Astrocyte of the spinal cord (primary cell): ENCODE measurements at places on chromosomes 16 and 17.

- no peak for DNase-seq
Measured at GRCh38 chr16:60852635-60853034, 1183.6 kb downstream of the CDH8 start.

DNA sequence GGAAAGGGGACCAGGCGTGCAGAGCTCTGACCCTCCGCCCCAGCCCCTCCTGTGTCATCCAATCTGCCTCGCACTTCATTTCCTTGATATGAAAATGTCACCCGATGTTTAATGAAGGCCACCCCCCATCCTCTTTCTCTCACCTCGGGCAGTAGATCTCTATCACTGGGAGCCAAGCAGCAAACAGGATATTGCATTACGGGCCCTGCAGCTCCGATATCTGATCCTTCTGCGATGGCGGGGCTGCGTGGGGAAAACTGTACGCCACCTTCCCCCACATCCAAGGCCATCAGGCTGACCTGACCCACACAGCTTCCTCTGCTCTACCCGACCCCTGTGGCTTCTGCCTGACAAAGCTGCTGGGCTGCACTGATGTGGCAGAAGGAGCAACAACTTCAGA, 74.9 kb downstream of the DYNLRB2 start:
- DNase-seq: no peak

GRCh38 chr17:39092692-39093230, 58.7 kb downstream of the PLXDC1 start:
- peak; percentile 24 for DNase-seq

GRCh38 chr17:55652114-55652823, 70.4 kb downstream of the TMEM100 start:
- DNase-seq: no peak

GRCh38 chr16:17252064-17252463, 218.7 kb downstream of the XYLT1 start:
- peak; percentile 8 for DNase-seq

DNA sequence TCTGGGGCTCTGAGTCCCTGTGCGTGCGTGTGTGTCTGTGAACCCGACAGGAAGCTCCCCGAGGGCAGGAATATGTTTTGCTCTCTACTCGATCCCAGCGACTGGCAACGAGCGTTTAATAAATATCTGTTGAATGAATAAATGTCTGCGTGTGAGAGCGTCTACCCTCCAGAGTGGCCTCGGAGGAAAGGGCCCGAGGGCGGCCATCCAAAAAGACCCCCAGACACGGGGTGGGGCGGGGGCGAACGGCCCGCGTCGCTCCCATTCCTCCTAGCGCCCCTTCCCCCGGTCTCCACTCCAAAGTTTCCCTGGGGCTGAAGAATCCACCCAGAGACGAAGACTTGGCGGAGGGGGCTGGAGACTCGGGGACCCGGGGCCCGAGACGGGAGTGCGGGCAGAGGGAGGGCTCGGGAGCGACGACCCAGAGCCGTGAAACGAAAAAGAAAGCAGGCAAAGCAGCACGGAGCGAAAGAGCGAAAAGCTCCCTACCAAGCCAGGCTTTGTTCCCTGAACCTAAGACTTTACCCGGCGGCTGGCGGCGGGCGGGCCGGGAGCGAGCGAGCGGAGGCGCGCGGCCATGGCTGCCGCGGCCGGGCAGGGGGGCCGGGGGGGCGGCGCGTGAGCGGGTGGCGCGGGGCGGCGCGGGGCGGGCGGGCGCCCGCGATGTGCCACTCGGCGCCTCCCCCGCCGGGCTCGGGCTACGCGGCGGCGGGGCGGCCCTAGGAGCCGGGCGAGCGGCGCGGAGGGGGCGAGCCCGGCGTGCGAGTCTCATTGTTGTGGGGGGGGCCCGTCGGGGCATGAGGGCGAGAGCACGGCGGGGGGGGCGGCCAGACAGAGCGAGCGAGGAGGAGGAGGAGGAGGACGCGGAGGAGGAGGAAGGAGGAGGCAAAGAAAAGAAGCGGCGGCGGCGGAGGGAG, at the start of gene MLLT6:
Gene MLLT6, plus strand, starts transcription at position 668 of the 917 bp plus-strand sequence. CDS start 360 bp downstream, outside the sequence.
- DNase-seq: peak; percentile 72

DNA sequence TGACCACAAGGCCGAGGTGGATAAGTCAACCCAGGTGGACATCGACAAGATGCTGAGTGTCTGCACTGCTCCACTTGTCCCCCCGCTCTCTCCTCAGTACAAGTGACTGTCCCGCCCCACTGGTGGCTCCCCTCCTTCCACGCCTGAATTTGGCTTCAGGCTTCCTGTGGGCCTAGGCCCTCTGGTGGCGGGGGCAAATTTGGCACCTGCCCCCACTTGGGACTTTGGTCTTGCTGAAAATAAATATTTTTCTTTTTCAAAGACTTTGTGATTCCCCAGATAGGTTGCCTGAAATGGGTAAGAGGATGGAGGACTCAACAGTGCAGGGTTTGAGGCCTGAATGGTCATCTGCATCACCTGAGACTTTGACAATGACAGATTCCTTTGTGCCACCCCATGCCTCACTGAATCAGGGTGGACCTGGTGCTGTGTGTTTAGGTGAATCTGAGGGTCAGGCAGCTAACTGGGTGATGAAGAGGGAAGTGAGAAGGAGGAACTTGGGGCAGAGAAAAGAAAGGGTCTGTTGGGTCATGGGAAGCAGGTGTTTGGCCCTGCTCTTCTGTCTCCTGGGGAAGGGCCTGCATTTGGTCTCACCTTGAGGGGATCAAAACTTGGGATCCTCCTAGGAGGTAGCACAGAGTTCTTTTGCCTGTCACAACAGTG, 2.0 kb downstream of the C16orf86 start:
- DNase-seq: no peak

DNA sequence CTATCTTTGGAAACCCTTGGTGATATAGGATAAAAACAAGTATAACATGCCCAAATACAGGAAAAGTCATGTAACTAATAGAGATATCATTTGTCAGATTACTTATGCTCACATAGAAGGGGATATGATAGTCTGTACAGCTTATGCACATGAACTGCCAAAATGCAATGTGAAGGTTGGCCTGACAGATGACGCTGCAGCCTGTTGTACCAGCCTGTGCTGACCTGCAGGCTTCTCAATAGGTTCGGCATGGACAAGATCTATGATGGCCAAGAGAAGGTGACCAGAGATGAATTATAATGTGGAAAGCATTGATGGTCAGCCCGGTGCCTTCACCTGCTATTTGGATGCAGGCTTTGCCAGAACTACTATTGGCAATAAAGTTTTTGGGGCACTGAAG, 12.7 kb downstream of the WFIKKN2 start:
- DNase-seq: no peak
